NCI-H524 treated with DMSO at 0.1 percent for 48 hours (cell line): ENCODE measurements at places on chromosomes 1 and 21.

DNA sequence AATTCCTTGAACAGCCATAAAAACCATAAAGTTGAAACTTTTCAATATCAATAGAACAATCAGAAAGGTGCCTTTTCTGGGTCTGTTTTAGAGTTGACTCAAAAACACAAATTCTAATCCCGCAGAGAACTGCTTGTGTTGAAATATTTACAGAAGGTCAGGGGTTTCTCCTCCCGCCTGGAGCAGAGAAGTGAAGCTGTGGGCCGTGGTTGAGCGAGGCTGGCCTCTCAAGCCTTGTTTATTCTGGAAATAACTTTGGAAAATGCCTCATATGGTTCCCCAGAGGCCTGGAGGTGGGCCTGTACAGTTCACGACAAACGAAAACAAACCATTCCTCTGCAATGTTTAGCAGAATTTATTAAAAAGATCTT lies 90.8 kb upstream of the ERRFI1 start:
- DNase-seq = no peak

DNA sequence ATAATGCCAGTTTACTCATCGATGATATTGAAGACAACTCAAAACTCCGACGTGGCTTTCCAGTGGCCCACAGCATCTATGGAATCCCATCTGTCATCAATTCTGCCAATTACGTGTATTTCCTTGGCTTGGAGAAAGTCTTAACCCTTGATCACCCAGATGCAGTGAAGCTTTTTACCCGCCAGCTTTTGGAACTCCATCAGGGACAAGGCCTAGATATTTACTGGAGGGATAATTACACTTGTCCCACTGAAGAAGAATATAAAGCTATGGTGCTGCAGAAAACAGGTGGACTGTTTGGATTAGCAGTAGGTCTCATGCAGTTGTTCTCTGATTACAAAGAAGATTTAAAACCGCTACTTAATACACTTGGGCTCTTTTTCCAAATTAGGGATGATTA lies 13.7 kb downstream of the GGPS1 start:
- DNase-seq = peak; percentile 89

- DNase-seq = no peak
Measured at GRCh38 chr1:65148548-65149350, 746 bp downstream of the AK4 start.

- no peak for DNase-seq
Measured at GRCh38 chr1:243325305-243325890, 69.6 kb downstream of the SDCCAG8 start.

GRCh38 chr1:15295696-15296095 lies 48.7 kb downstream of the FHAD1 start:
- DNase-seq = no peak

DNA sequence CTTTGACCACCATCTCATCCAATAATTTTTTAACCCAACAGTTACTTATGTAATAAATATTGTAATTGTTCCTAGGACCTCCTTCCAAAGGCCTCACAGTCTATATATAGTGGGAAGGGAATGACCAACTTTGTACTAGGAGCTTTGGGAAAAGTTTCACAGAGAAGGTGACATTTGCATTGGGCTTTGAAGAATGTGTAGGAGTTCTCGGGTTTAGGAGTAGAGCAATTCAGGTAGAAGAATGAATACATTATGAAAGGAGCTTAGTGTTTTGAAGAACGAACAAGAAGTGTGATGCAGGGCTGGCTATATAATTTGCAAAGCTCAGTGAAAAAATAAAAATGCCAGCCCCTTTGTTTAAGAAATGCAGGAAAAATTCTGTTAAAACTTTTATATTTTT lies 330.4 kb upstream of the DEPDC1 start:
- DNase-seq = no peak

DNA sequence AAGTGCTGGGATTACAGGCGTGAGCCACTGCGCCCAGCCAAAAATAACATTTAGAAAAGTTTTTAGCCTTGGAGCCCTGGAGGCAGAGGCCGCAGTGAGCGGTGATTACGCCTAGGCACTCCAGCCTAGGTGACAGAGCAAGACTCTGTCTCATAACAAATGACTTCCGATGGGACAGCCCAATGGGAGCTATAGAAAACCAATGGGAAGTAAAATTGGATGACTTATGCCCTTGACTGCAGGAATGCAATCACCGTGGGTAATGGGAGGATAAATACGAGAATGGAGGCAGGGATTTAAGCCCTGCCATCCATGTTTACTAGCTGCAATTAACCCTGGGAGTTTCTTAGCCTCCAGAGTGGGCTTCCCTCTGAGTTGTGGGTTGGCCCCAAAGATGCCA lies 37.0 kb upstream of the CNN3 start:
- no peak for DNase-seq

GRCh38 chr1:162710780-162711465 lies 78.7 kb downstream of the DDR2 start:
- DNase-seq = no peak

DNA sequence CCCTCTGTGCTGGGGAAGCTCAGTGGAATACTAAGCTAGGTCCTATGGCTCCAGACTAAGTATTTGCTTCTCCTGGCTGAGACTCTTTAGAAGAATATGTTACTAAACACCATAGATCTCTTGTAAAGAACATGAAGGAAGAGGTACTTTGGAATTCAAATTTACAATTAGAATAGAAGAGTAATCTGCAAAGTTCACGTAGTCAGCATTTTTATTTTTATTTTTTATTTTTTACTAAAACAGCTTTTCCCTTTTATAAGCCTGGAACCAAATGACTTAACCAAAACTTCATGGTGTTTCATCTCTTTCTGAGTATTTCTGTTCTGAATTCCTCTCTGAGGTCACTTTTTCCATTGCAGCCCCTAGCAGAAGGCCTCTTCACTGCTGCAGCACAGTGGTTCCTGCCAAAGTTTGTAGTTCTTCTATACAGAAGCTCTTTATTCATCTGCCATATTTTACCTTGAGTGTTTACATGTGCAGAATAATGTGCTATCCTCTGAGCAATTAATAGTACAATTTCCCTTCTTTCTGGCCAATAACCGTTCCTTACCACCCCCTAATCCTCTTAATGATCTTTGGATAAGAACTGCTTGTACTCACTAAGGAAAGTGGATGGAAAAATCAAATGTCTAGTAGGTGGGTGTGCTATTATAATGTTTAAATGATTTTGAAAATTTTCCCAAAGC lies 27.2 kb downstream of the TSEN15 start:
- peak; percentile 35 for DNase-seq

DNA sequence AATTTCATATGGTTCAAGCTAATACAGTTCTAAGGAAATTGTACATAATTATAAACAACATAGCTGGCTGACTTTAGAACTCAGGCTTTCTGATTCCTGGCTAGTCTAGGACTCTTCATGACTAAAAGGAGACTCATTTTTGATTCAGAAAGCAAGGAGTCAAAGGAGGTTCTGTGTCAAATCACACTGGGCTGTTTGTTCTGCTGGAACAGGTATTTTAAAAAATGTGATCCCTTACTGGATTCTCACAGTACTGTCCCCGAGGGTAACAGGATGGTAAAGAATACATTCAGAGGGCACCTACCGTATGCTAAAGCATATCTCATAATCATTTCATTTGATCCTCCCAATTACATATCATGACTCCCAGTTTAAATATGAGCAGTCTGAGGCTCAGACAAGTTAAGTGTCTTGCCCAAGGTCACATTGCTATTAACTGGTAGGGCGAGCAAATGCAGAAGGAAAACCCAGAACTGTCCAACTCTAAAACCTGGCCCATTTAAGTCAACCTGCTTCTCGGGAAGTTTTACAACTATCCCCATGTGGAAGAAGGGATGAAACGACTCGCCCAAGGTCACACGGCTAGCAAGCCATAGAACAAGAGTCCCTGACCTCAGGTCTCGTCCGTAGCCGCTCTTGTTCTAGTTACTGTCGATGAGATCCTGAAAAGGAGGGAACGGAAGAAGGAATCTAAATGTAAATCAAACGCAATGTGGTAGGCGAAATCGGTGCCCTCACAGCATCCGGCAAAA lies 675 bp downstream of the MYSM1 start:
- DNase-seq = no peak

DNA sequence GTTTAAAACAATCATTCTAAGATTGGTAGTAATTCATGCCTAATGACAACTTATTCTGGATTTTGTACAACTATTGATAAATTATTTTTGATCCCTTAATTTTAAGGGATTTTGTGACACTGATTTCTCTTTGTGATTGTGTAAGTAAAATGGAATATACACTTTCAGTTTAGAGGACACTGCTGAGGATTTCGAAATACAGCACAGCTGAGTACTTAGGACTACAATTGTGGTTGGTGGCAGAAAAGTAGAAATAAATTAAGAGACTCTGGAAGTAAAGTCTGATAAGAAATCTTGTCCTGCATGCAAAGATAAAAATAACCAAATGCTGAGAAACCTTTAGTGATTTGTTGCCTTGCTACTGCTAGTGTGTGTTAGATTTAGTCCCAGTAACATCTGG lies 40.0 kb downstream of the TYW3 start:
- no peak for DNase-seq

GRCh38 chr1:50659107-50659662 lies 235.9 kb upstream of the DMRTA2 start:
- no peak for DNase-seq

GRCh38 chr1:208524376-208524775 lies 280.2 kb upstream of the PLXNA2 start:
- no peak for DNase-seq
